Activated CD8-positive, alpha-beta memory T cell treated with anti-CD3 and anti-CD28 coated beads, Interleukin-2, amount 10 ng/mL, durations not matched to agents 7 days and 5 days (primary cell): ENCODE measurements at places on chromosomes 7 and 10. TPM values are rescaled to one million over a fixed set of nuclear protein-coding genes. Genes with fewer than 3 reads are reported as not detected.

UNCX gene
- not detected for total RNA-seq

TEX36 gene
- total RNA-seq = not detected

TMEM229A gene
- not detected for total RNA-seq

SEMA4G gene
- total RNA-seq = 0.45 TPM

IL2RA gene
- total RNA-seq = 302 TPM

POLR2J2 gene
- 15.4 TPM for total RNA-seq

SCIN gene
- 1.0 TPM for total RNA-seq

PILRA gene
- total RNA-seq = 3.4 TPM

PAX4 gene
- not detected for total RNA-seq

MDFIC gene
- 58.0 TPM for total RNA-seq

APBB1IP gene
- 73.2 TPM for total RNA-seq

RHOBTB1 gene
- total RNA-seq = not detected

WDR37 gene
- total RNA-seq = 22.0 TPM

CTAGE6 gene
- total RNA-seq = 0.73 TPM

ZNF467 gene
- not detected for total RNA-seq

GPRIN2 gene
- total RNA-seq = not detected

SPDYE8 gene
- not detected for total RNA-seq

SEMA3C gene
- total RNA-seq = not detected

HIPK2 gene
- 21.4 TPM for total RNA-seq

ZNF804B gene
- not detected for total RNA-seq

GPC2 gene
- 2.9 TPM for total RNA-seq

CALN1 gene
- not detected for total RNA-seq

CALU gene
- 39.0 TPM for total RNA-seq

PON1 gene
- total RNA-seq = not detected

CYP2C19 gene
- not detected for total RNA-seq

RSPH10B gene
- total RNA-seq = not detected
